ENCODE measurements at places on chromosomes 2 and 18.

DNA sequence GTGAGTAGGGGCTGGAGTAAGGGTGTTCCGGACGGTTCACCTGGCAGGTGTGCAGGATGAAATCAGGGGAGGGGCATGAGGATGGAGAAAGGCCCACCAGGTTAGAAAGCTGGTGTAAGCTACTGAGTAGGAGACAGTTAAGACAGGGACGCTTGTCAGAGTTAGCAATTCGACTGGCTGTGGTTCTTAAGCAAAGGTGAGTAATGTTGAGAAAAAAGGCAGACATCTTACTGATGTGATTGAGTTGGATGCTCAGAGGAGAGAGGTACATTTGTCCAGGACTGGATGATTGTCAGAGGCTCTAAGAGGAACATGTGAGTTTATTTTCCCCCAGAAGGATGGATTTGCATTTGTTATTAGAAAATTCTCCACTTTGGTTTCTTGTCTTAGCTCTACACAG, 90.5 kb upstream of the MGAT5 start:
- DNase-seq = no peak

DNA sequence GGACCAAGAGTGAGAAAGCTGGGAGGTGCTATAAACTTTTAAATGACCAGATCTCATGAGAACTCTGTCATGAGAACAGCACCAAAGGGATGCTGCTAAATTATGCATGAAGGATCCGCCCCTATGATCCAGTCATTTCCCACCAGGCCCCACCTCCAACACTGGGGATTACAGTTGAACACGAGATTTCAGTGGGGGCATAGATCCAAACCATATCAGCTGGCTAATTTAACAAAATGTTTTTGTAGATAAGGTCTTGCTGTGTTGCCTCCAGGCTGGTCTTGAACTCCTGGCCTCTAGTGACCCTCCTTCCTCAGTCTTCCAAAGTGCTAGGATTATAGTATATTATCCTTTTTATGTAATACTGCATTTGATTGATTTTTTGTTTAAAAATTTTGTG, 56.0 kb downstream of the NBEAL1 start:
- DNase-seq = no peak

DNA sequence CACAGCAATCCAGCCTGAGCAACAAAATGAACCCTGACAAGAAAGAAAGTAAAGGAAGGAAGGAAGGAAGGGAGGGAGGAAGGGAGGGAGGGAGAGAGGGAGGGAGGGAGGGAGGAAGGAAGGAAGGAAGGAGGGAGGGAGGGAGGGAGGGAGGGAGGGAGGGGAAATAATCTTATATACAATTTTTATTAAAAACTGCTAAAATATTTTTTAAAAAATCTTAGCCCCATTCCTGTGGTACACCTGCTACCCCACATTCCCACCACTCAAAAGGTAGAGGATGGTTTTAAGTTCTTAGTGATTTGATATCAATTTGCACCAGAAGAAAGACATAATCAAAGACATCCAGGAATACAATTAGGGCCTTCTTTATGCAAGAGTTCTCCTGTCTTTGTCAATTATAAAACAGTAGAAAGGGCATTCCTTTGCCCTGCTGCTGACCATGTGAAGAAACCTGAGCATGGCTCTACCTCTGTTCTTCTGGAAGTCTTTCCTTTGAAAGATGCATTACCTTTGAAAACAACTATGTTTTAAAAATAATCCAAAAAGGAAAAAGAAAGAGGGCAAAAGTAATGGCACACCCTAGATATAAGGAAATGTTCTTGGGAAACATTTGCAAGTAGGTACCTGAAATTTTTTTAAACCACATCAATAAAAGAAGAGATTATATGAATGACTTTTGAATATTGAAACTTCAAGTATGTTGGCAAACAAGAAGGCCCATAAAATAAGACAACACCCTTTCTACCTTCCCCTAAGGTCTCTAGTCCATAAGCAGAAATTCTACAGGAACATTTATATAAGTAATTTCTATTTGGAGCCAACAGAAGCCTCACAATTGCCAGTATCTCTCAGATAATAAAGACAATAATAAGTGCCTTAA, 33.7 kb upstream of the ACVR2A start:
- peak; percentile 78 for DNase-seq

DNA sequence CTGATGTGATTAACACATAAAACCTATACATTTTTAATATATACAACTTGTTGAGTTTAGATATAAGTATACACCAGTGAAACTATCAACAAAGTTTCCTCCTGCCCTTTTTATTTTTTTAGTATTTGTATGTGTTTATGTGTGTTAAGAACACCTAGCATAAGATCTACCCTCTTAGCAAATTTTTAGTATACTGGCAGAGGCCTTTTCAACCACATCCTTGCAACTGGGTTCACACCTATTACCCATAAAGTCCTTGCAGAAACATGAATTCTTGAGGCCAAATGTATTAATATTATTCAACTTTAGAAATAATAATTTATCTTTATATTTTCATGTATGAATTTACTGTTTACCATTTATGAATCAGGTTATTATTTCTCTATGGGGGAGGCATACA, 119.7 kb upstream of the CRIM1 start:
- no peak for DNase-seq

GRCh38 chr2:229835596-229836283, 86.1 kb downstream of the TRIP12 start:
- DNase-seq = no peak

Measured in LoVo (cell line).